ENCODE measurements at places on chromosomes 13 and 19.

GRCh38 chr13:50224534-50224933 is 209.3 kb downstream of the KCNRG start:
- no peak for DNase-seq

- no peak for DNase-seq
Measured at GRCh38 chr19:40217027-40217810, 965 bp downstream of the TTC9B start.

DNA sequence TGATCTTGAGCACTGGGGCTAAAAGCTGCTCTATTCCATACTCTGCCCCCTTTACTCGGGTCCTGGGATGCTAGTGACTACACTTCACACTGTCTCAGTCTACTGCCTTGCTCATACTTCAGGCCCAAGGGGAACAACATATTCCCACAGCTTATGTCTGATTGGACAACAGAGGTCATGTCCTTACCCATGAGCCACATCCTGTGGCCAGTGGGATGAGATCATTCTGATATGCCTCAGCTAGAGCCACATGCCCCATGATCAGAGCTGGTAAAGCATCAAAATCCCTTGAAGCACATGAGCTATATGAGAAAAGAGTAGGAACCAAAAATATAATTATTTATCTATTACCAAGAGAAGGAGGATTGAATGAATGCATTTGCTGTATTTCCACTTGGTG is 290.1 kb upstream of the TSHZ3 start:
- DNase-seq: no peak

GRCh38 chr13:23724196-23724970 is 154.2 kb downstream of the TNFRSF19 start:
- peak; percentile 34 for DNase-seq

DNA sequence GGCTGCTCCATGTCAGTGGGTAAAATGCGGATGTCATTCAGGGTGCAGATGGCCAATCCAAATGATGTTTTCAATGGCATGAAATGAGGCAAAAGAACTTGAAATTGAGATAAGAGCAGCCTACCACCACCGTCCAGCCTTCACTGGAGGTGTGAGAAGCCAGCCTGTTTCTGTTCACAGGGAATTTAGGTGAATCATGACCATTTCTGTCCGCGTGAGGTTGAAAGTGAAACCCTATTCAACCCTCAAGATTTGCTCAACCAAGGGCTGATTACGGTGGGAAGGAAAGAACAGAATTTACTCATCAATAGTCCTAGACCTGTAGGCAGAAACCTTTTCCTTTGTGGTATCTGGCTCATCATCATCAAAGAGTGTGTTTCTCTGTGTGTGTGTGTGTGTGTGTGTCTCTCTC is 370.7 kb downstream of the COG6 start:
- no peak for DNase-seq

DNA sequence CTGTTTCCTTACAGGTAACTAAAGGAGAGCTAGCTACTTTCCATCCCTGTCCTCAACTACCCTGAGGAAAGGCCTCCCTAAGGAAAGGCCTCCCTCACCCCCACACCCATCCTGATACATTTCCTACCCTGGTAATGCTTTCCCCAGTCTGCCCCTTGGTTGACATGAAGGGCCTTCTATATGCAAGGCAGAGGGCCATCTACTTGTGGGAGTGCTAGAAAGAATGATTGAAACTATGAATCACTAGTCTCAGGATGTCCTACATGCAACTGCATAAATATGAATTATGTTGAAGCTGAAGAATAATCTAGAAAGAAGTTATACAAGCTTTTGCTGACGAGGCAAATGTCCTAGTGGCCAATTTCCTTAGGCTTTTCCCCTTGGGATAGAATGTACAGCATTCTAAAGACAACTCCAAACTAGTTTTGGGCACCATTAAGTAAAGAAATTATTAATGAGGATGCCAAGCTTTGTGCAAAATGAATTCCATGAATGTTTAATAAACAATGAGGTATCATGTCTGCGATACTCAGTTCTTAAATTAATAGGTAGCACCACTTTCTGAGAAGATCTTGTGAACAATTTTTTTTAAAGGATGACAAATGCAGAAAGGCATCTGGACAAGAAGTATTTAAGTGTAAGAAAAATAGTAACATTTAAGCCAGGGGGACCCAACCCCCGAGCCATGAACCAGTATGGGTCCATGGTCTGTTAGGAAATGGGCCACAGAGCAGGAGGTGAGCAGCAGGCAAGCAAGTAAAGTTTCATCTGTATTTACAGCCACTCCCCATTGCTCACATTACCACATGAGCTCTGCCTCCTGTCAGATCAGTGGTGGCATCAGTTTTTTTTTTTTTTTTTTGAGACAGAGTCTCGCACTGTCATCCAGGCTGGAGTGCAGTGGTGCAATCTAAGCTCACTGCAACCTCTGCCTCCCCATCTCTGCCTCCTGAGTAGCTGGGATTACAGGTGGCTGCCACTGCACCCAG is 223.0 kb downstream of the LHFPL6 start:
- DNase-seq: no peak

GRCh38 chr13:99738626-99739025 is 232.9 kb downstream of the ZIC5 start:
- DNase-seq: no peak

DNA sequence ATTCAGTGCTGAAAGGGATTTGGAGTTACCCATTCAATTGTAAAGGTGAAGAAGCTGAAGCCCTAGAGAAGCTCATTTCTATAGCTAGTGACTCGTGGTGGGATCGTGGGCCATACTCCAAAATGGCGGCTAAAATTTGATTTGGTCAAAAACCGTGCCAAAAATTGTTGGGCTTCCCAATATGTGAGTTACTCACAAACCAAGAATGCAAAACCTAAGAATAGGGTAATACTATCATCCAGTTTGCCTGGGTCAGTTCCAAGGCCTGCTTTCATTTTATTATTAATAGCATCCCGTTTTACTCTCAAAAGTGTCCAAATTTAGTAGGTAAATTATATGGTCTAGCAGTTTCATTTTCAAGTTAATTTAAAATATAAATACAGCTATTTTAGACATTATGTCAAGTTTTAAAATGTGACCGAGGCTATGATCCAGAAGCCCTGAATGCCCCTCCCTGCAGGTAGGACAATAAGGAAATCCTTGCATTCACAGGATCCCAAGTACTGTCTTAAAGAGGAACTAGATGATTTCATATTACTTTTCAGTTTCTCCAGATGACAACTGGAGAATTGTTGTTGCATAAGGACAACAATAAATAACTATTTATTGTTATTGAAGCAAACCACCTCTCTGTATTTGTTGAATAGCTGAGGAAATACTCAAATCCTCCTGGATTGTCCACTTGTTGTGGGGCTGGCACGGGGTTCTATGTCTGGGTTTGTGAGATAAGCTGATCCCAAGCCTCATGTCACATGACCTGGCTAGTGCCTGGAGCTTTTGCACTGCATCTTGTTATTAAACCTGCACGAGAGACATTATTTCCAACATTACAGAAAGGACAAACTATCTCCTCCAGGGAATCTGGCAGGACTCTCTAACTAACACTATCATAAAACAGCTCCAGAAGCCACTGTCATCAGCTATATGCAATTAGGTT is 11.6 kb upstream of the RAP2A start:
- no peak for DNase-seq

DNA sequence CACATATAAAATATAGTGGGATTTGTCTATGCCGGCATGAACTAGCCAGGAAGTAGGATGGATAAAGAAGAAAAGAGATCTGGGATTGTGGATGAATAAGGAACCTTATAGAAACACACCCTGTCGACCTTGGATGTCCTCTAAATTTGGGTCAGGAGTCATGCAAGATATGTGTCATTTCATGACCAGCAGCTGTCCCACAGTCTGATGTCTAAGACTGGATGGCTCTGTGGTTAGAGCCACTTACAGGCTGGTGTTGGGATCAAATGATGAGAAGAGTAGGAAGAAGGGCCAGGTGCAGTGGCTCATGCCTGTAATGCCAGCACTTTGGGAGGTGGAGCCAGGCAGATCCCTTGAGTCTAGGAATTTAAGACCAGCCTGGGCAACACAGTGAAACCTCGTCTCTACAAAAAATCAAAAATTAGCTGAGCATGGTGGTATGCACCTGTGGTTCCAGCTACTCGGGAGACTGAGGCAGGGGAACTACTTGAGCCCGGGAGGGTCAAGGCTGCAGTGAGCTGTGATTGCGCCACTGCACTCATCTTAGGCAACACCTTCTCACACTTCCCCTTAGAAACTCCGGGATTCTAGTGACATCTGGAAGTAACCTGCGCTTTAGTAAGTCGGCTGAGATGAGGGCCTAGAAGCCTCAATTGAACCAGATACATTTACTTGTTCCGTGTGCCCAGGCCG is 30.8 kb downstream of the TMED1 start:
- DNase-seq: no peak

- DNase-seq: no peak
Measured at GRCh38 chr13:99118179-99118578, 82.5 kb upstream of the UBAC2 start.

GRCh38 chr19:46481223-46481848 is 10.0 kb upstream of the PNMA8A start:
- no peak for DNase-seq

DNA sequence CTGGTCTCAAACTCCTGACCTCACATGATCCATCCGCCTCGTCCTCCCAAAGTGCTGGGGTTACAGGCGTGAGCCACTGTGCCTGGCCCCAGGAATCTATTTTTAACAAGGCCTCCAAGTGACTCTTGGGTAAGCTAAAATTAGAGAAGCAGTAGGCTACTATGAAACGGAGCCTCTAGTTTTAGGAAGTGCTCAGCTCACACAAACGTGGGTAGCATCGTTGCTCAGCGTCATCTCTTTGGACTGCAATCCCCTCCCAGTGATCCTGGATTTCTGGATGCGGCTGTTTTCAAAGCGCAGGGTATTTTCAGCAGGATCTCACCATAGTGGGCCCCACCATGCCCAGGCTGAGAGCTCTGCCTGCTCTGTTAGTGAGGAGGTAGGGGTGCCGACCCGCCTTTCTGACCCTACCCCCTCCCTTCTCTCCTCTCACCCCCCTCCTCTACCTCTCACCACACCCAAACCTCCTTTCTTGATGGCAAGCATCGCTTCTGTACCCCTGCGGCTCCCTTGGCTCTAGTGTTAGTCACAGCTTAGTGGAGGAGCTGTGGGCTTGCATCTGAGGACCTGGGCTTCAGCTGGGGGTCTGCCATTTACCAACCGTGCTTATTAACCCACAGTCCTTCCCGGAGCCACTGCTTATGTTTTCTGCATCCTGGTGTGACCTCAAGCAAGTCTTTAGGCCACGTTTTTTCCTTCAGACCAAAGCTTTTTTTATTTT is 34.2 kb downstream of the GJA3 start:
- DNase-seq: no peak

- no peak for DNase-seq
Measured at GRCh38 chr13:99254830-99255229, 3.3 kb downstream of the GPR18 start.

DNA sequence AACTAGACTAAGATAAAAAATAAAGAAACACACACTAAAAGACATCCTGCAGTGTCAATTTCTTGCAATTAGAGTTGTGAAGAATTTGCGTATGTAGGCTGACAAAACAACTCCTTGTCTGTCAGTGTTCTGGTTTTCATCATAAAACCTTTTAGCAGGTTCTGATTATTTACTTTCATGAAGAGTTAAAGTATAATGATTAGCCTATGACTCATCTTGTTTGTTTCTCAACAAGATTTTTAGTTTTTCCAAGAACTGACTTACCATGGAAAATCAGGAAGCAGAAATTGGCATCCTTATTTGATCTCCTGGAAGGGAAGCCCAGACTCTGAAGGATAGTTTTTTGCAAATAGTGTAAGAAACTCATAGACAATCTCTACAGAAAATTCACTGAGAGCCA is 848.7 kb upstream of the PCDH9 start:
- DNase-seq: no peak

DNA sequence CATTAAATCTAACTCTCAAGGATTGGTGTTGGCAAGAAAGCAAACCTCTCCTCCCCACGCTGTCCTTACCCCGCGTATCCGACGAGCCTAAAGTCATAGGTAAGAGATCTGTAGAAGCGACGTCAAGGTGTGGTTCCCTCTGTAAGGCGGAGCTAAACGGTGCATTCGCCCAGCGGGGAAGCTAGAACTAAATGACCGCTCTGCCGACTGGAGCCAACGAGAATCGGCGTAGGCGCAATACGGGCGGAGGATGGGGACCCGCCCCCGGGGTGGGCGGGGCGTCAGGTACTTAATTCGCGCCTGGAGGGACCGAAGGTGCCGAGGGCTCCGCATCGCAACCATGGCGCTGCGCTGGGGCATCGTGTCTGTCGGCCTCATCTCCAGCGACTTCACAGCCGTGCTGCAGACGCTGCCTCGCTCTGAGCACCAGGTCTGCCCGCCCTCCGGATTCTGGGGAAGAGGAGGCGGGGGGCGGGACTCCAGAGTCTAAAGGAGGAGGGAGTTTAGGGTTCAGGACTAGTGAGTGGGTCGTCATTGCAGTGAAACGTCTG is at the start of gene DHDH:
Gene DHDH (plus strand): TSS at position 318 of the 551 bp plus-strand sequence. CDS start 23 bp downstream, at position 341.
- peak; percentile 68 for DNase-seq

- peak; percentile 67 for DNase-seq
Measured at GRCh38 chr19:40797963-40798682, 868 bp upstream of the EGLN2 start.

DNA sequence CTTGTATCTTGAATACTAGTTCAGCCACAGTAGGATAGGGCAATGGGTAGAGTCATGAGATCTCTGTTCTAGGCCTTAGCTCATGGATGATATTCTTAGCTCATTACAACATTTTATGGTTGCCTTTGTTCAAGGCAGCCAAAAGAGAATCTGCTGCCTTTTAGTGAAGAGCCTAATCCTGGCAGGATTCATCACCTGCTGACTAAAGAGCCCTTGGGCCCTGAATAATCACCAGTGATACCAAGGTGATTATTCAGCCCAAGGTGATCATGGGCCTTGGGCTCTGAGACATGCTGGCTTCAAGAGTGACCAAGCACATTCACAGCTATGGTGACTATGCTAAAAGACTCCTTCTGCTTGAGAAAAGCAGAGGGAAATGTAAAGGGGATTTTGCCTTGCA is 143.3 kb upstream of the MYO16 start:
- no peak for DNase-seq

DNA sequence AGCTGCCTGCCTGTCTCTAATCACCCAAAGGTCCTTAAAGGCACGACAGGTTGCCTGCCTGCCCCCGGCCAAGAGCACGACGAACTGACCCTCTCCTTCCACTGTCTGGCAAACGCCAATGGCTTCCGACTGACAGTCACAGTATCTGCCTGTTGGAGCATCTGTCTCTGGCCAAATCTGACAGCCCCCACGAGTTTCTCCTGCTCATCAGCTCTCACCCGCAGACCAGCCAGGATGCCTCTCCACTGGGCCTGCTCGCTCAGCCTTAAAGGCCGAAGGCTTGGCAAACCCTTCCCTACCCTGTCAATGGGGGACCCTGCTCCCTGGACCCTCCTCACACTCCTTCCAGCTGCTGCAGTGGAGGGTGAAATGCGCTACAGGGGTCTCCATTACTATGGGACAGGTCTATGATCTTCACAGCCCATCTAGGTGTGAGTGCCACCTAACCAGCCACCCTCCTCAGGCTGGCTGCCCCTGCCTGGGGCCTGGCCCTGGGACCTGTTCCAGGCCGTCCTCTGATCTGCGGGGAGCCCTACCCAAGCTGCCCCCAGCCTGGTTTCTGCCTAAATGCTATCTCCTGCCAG is 932 bp downstream of the FAM83E start:
- DNase-seq: no peak
